Motor neuron (in vitro differentiated cells): ENCODE measurements at places on chromosomes 1 and 21. TPM values are rescaled to one million over a fixed set of nuclear protein-coding genes. Genes with fewer than 3 reads are reported as not detected.

DNA sequence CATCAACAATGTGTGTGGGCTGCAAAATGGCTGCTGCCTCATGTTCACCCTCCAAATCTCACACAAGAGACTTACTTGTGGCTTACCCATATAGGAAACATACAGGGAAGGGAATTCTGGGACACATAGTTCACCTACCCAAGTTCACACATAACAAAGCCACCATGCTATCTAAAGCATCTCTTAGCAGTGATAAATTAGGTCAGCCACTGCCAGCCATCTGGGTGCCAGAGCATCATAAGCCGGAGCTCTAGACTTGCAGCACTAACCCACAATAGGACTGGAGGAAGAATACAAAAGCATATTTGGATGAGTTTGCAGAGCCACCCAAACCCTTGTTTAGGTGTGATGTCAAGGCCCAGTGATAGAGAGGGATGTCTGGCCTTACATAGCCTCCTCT lies 321.7 kb downstream of the SEC16B start:
- no peak for ATAC-seq

GRCh38 chr1:111227851-111228747 lies 586 bp downstream of the CHI3L2 start:
- no peak for ATAC-seq

- no peak for ATAC-seq
These were observed 17.6 kb upstream of the PKP1 start for GRCh38 chr1:201265756-201266155.

DNA sequence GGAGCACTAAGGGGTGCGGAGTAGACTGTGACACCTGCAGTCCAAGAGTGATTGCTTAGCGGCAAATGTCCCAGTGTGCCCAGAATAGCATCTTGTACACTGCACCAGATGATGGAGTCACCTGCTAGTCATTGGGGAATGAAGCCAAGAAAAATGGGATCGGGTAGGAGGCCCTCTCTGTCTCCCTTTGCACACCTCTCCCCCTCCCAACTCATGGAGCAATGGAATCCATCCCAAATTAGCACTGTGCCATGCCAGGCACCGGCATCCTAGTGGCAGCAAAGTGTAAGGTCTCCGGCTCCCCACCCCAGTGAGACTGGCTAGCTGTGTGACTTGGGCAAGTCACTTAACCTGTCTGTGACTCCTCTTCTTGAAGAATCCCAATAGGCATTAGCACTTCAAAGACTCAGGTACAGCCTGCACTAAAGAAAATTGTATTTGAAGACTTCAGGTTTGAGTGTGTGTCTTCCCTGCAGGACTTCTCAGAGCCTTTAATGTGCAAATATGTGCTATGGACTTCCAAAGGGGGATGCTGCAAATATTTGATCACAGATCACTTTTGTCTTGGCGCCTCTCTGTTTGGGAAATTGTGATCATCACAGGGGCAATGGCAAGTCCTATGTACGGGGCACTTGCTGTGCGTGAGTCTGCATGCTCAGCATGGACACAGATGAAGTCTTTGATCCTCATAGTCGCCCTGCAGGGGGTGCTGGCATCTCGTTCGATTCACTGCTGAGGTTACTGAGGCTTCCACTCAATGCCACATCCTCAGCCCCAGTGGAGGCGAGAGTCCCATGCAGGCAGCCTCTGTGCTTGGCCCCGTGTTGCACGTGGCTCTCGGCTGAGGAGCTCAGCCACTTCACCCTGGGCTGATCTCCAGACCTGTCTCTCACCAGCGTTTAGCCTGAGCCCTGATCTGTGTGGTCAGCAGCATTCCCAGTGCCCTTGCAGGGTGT lies 272.9 kb upstream of the C1orf174 start:
- no peak for ATAC-seq

DNA sequence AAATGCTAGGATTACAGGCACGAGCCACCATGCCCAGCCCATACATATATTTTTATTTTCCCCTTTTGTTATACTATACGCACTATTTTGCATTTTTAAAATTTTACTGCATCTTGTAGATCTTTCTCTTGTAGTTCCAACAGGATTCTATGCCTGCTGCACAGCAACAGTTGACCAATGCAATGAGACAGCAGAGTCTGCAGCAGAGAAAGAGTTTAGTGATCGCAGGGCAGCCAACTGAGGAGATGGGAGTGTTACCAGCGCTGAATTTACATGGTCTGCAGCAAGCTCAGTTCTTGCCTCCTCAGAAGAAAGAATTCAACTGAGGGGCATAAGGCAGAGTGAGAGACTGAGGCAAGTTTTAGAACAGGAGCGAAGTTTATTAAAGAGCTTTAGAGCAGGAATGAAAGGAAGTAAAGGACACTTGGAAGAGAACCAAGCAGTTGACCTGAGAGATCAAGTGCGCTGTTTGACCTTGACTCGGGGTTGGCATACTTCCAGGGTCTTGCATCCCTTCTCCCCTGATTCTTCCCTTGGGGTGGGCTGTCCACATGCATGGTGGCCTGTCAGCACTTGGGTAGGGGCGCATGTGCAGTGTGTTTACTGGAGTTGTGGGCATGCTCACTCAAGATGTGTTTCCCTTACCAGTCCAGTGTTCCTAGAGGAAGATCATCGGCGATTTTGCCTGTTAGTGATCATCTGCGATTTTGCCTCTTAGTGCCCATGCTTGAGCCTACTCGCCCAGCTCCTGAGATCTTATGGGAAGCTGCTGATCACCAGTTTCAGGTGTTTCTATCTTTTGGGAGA lies 4.1 kb upstream of the MTOR start:
- no peak for ATAC-seq

DNA sequence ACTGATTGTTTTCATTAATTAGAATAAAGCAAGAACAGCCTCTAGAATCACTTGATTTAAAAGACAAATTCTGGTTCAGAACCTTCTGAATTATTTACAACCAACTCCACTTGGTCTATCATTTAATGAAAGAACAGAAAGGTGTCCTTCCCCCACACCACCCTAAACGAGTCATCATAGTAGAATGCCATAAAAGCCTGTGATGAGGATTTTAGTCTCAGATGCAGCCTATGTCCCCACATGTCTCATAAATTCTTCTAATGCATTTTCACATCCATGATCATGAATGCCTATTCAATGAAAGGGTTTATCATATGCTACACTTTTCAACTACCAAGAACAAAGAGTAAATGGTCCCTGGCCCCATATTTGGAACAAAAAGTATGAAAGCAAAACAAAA lies 508.1 kb downstream of the DPYD start:
- ATAC-seq: no peak

- ATAC-seq: no peak
These were observed 29.9 kb downstream of the VASH2 start for GRCh38 chr1:212980123-212980785.

- ATAC-seq: no peak
These were observed 100.6 kb upstream of the RUNX1 start for GRCh38 chr21:35149698-35150097.

DNA sequence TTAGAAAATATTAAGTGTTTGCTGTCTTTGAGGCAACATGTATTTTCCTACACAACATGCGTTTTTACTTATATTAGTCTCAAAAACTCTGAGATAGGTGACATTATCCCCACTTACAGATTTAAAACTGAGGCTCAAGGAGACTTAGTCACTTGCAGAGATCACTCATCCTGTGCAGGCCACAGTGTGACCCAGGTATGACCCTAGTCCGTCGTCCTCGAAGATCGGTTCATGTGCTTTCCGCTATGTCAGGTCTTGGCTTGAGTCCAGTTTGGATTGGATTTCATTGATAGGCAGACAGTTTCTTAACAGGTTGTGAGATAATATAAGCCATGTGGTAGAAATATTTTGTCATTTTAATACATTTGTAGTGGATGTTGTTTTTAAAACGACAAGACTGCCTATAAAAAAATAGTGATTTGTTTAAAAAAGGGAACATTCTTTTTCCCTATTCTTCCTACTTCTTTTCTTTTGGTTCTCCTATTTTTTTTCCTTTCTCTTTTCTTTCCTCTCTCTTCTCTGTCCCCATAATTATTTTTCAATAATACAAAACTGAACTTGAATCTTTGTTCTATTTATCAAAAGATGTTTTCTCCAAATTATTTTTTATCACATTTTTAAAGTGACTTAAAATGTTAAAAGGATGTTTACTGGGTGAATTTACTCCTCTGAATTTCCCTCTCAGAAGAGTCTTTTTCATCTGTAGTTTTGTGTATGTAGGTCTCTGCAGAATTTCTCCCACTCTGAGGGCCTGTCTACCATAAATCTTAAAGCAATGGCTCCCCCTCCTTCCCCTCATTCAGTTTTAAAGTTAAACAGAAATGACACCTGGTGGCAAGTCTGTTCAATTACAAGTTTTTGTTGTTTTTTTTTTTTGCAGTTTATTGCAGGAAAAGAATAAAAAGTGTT lies 81.8 kb downstream of the PHTF1 start:
- peak; percentile 70 for ATAC-seq

- ATAC-seq: peak; percentile 31
These were observed 1.6 kb upstream of the AJAP1 start for GRCh38 chr1:4652631-4653327.

GRCh38 chr1:151184211-151184610 lies 5.8 kb downstream of the VPS72 start:
- no peak for ATAC-seq

DNA sequence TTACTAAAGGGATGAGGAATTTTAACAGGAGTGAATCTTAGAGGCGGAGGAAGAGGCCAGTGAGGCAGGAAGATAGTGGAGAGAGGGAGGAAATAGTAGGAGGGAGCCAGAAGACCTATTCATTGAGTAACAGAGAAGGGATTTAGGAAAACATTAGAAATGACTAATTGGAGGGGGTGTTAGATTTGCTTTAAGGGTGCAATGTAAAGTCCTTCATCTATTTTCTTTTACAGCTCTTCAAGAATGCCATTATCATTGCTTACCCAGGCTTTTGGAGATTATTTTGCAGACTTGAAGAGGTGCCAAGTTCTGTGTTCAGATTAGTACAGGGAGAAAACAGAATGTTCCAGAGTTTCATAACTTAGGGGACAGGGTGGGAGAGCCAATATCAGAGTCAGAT lies 33.8 kb downstream of the OR10J1 start:
- no peak for ATAC-seq

GRCh38 chr1:89790592-89790991 lies 30.2 kb upstream of the LRRC8D start:
- ATAC-seq: no peak

- no peak for ATAC-seq
These were observed 35.5 kb downstream of the OR10R2 start for GRCh38 chr1:158507511-158507910.

DNA sequence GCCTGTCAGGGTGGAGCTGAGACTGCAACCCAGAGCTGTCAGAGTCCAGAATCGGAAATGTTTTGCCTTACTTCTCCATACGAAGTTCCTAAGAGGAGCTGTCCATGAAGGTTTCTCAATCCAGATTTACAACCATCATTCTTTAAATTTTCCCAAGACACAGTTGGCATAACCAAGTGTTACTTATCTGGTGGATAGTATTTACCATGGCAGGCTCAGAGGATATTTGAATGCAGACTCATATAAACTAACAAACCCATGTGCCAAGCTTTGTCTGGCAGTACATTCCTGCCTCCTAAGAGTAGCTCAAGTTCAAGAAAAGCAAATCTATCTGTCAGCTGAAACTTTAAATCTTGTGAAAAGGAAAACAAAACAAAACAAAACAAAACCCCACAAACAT lies 267.9 kb downstream of the ZNF326 start:
- no peak for ATAC-seq

DNA sequence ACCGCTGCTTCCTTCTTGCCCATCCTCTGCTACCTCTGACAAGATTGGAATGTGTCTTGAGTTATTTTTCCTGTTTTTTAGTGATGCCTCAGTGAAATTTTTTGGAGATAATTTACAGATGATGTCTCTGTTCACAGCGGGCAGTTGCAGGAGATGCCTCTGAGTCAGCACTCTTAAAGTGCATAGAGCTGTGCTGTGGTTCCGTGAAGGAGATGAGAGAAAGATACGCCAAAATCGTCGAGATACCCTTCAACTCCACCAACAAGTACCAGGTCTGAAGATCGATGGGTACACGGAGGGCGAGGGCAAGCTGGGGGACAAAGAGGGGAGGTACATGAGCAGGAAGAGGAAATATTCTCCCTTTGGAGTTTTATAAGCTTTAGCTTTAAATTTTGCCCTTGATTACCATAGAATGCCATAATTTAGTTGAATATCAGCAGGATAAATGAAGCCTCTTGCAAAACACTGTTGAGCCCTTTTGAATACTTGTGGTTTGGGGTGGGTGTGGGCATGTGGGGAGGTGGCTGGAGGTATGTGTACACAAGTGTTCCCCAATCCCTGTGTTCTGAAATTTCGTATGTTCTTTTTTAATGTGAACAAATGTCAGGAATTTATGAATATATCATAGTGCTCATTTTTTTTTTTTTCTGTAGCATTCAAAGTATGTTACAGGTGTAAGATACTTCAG lies 19.8 kb downstream of the ATP1A1 start:
- no peak for ATAC-seq

DNA sequence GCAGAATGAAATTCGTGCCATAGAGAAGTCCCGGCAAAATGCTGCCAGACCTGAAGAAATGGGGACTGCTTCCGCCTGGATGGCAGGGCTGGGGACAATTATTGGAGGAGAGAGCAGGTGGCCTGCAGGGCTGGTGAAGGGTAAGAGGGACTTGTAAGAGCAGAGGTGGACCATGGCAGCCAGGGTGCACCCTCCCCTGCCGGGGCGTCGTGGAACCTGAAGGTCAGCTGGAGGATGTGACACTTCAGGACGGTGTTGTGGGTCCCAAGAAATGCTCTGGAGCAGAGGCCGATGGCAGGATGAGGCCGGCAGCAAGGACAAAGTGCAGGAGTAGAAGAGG lies 40.3 kb downstream of the RIPK4 start:
- no peak for ATAC-seq

GRCh38 chr1:10721381-10722321 lies 74.8 kb downstream of the CASZ1 start:
- no peak for ATAC-seq

DNA sequence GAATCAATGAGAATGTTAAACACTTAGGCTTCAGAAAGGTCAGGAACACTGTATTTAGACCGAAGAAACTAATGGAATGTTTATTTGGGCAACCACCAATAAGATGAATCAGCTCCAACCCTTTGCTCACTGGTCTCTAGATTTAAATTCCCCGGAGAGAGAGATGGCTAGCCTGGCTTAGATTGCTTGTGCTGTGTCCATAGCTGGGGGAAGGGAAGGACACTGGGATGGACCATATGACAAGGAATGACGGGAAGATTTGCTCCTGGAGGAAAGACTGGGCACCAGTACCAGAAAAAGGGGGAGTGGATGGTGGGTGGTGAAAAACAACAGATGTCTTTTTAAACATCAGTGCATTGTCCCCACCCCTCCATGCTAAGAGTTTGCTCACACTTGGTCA lies 426.6 kb downstream of the DUSP10 start:
- ATAC-seq: no peak

TMOD4 gene
- total RNA-seq: 1.8 TPM in 1 of 2 replicates, not detected in the other

IL10 gene
- total RNA-seq: not detected in 2 replicates

AMY2B gene
- total RNA-seq: 22.6 and 31.5 TPM in 2 replicates

PCAT6 gene
- total RNA-seq: 3.2 and 5.2 TPM in 2 replicates

DIO1 gene
- total RNA-seq: 0.76 and 1.0 TPM in 2 replicates

COL8A2 gene
- total RNA-seq: 1.0 and 1.3 TPM in 2 replicates

KCNH1 gene
- 22.5 and 23.0 TPM in 2 replicates for total RNA-seq

LRIG2 gene
- total RNA-seq: 17.4 and 19.2 TPM in 2 replicates

SPATA1 gene
- total RNA-seq: 0.87 and 1.7 TPM in 2 replicates

BACE2 gene
- total RNA-seq: 4.4 and 4.6 TPM in 2 replicates

PTGFR gene
- 0.24 and 0.39 TPM in 2 replicates for total RNA-seq
